Muscle of arm (tissue), 14 donors: ENCODE measurements at places on chromosomes 13 and 19. TPM values are rescaled to one million over a fixed set of nuclear protein-coding genes. Genes with fewer than 3 reads are reported as not detected.

DNA sequence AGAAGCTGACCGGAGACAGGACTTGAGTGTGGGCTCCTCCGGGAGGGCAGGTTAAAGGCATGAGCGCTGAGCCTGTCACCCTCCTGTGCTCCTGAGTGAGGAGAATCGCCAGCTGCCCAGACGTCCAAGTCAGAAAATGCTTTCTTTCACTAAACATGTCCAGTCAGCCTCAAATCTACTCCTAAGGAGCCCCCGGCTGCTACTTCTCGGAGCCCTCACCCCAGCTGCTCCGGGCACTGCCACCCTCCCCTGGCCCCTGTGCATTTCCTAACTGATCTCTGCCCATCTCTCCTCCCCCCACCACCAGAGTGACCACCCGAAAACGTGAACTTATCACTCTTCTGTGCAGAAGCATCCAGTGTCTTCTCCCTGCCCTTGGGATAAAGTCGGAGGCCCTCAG is 277.5 kb upstream of the SOX1 start:
- no peak for DNase-seq

NLRP4 gene
- not detected for polyA plus RNA-seq

C13orf42 gene
- 0.14 TPM for polyA plus RNA-seq

GRCh38 chr19:48446579-48446978 is 796 bp downstream of the GRWD1 start:
- no peak for DNase-seq

- DNase-seq: peak; percentile 22
Measured at GRCh38 chr19:29841559-29842367, 30.0 kb downstream of the CCNE1 start.
